ENCODE measurements at places on chromosomes 6 and 20.

DNA sequence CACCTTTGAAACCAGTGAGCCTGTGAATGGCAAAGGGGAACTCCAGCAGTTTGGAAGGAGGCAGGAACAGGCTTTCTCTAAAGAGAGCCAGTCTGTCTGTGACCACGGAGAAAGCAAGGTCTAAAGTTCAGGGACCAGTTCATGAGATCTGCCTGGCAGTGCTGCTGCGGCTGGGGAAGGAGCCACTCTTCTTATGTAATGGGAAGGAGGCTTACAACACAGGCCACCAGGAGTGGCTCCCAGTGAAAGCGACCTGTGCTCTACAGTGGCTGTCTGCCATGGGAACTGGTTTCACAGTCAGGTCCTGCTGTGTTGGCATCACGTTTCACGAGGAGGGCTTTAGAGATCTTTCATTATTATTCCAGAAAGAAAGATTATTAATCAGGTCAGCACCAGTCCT, 291.9 kb upstream of the PRDM1 start:
- DNase-seq: no peak

GRCh38 chr6:135054226-135054568, 425 bp downstream of the HBS1L start:
- no peak for DNase-seq

DNA sequence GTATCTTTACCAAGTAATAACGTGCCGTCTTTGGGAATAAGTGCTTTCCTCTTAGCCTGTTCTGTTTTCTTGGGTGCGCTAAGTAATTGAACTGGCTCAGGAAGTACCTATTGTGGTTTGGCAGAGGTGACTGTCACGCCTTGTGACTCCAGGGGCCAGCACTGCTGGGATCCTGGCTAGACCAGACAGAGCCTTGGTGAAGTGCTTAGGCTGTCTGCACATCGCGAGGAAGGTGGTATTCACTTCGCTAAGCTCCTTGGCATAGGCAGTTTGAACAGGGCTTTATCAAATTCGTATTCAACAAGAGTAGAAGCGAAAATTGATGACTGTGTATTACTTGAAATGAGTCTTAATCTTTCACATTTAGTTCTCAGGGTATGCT, 17.6 kb downstream of the PRDM1 start:
- DNase-seq: no peak

DNA sequence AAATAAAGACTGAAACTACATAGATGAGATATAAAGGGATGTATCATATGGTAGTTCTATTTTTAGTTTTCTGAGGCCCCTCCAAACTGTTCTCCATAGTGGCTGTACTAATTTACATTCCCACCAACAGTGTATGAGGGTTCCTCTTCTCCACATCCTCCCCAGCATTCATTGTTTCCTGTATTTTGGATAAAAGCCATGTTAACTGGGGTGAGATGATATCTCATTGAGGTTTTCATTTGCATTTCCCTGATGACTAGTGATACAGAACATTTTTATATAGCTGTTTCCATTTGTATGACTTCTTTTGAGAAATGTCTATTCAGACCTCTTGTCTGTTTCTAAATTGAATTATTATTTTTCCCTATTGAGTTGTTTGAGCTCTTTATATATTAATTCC, 229.3 kb downstream of the RFPL4B start:
- DNase-seq: no peak

GRCh38 chr6:48068278-48069251, 42.4 kb downstream of the PTCHD4 start:
- DNase-seq: no peak

GRCh38 chr6:88455317-88455716, 289.2 kb upstream of the CNR1 start:
- no peak for DNase-seq

Data from AG09309 (cell line).